ENCODE measurements at places on chromosomes 13 and 19.

DNA sequence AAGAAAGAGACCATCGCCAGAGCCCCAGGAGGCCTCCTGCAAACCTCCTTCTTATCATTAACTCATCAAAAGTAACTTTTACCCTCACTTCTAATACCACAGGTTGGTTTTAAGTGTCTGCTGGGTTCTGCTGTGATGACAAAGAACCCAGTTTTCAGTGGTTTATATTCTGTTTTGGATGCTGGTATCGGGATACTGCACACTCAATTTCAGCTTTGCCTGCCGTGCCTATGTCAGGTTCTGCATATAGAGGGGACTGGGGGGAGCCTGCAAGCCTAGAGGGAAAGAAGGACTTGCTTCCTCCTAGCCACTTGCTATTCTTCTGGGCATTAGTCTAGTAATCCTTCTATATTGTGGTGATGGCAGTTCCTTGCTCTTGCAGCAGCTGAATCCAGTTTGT, 242.4 kb downstream of the KCNRG start:
- no peak for DNase-seq

DNA sequence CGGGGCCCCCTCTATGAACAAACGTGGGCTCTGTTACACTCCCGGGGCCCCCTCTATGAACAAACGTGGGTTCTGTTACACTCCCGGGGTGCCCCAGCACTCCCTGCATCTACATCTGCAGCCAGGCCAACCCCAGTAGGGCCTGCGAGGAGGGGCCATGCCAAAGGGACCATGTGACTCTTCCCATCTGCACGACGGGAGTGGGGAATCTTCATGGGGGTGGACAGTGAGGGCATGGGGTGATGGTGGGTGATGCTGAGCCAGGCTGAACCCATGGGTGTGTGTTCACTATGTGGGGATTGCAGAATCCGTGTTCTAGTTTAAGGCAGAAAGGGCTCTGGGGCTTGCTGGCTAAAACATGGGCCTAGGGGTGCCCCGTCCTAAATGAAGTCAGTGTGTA, 69.9 kb upstream of the ARHGEF7 start:
- no peak for DNase-seq

GRCh38 chr19:21584537-21584936, 79.1 kb downstream of the ZNF429 start:
- no peak for DNase-seq

GRCh38 chr19:29813642-29814041, 1.9 kb downstream of the CCNE1 start:
- DNase-seq, result no peak

- no peak for DNase-seq
These were observed 346.4 kb downstream of the FGF9 start for GRCh38 chr13:22017226-22017625.

- no peak for DNase-seq
These were observed 379.9 kb downstream of the IRS2 start for GRCh38 chr13:109406376-109406992.

DNA sequence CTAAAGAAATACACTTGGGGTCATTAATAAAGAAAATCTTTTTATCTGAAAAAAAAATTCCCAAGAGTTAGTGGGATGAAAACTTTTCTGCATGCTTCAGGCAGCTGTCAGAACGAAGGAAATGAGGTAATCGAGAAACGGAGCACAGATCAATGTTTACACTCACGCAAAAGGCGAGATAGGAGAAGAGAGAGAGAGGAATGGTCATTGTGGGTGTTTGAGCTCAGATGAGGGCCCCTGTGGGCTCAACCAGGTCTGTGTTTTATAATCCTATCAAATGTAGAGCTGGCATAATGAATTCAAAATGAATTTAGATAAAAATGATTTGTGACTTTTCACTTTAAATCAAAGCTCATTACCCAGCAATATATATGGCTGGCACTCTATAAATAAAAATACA, 6.3 kb upstream of the RXFP2 start:
- DNase-seq, result no peak

- DNase-seq, result no peak
These were observed 35.7 kb downstream of the KCNC3 start for GRCh38 chr19:50293263-50294004.

GRCh38 chr19:48600679-48601417, 5.7 kb upstream of the SPACA4 start:
- no peak for DNase-seq

DNA sequence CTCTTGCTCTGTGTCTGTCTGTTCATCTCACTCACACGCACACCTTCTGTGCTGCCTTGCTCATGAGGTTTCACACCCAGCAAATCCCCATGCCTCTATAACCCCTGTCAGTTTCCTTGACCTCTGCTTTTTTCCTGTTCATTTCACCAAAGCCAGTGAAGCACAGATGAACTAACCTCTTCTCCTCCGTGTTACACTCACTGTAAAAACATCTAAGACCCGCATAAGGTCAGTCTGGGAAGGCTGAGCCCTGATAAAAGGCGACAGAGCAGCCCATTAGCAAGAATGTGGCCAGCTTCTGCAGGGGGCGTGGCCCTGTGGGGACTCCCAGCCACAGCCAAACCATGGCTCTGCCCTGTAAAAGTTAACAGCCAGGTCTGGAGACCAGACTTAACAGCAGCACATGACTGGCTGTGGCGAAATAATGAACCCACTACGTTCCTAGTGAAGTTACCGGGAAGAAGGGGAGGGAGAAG, 42.8 kb upstream of the NPAS1 start:
- no peak for DNase-seq

DNA sequence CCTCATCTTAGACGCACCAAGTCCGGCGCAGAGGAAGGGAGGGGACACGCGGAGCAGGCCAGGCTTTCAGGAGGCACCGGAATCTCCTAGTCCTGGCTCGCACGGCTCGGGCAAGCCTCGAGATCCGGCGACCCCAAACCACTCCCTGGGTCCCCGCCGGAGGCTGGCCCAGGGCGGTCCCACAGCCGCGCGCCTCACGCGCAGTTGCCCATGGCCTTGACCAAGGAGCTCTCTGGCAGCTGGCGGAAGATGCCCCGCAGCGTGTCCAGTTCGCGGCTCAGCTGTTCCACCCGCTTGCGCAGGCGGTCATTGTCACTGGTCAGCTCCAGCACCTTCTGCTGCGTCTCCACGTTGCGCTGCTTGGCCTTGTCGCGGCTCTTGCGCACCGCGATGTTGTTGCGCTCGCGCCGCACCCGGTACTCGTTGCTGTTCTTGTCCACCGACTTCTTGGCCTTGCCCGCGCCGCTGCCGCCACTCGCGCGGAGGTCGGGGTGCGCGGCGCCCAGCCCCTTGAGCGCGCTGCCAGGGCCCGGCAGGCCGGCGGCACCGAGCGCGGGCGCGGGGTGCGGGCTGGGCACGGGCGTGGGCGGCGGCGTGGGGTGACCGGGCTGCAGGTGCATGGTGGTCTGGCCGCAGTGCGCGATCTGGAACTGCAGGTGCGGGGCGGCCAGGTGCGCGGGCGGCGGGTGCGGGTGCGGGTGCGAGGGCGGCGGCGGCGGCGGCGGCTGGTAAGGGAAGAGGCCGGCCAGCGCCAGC, 1.0 kb downstream of the CEBPA start:
- no peak for DNase-seq

GRCh38 chr19:35168196-35168595, 13.7 kb downstream of the FXYD5 start:
- DNase-seq, result no peak

- DNase-seq, result no peak
These were observed 78.9 kb downstream of the RXFP2 start for GRCh38 chr13:31818236-31818635.

GRCh38 chr19:10887616-10888367, 16.4 kb downstream of the CARM1 start:
- DNase-seq, result no peak

DNA sequence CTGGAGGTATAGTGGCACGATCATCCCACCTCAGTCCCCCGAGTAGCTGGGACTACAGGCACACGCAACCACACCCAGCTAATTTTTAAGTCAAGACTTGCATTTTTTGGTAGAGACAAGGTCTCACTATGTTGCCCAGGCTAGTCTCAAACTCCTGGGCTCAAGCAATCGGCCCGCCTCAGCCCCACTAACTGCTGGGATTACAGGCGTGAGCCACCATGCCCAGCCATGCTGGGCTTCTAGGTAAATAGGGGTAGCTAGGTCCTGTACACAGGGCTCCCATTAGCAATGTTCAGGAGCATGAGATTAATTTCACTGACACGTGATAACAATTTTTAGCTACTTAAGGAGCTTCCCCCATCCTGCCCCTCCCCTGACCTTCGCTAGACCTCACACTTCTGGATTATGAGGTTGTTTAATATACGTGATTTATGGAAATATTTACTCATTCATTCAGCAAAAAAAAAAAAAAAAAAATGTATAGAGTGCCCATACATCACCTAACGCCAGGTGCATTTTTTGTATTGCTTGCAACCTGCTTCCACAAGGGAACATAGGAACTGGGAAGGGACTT, 19.2 kb downstream of the TMEM272 start:
- no peak for DNase-seq

- DNase-seq, result no peak
These were observed 43.0 kb downstream of the METTL21C start for GRCh38 chr13:102651892-102652291.

DNA sequence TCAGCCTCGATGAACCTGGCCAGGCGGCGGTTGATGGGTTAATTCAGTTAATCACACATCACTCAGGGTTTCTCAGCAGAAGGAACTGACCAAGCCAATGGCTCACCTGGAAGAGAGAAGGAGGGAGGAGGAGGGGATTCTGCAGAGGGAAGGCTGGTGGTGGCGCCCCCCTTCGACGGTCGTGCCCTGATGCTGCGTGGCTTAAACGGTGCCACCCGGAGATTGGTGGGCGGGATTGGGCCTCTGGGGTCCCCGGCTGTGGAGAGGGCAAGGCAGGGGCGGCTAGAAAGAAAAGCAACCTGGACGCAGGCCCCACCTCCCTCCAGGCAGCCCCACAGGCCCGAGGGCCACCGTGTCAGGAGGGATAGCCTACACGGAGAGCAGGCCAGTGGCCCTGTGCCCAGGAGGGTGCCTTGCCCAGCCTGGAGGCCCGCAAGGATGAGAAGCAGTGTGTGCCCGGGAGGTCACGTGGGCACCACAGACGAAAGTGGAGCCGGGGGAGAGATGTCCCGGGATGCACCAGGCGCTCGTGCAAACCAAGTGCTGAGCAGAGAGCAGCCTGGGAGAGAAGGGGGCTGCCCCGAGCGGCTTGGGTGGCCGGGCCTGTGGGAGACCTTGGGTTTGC, 16.0 kb downstream of the CSNK1G2 start:
- no peak for DNase-seq

DNA sequence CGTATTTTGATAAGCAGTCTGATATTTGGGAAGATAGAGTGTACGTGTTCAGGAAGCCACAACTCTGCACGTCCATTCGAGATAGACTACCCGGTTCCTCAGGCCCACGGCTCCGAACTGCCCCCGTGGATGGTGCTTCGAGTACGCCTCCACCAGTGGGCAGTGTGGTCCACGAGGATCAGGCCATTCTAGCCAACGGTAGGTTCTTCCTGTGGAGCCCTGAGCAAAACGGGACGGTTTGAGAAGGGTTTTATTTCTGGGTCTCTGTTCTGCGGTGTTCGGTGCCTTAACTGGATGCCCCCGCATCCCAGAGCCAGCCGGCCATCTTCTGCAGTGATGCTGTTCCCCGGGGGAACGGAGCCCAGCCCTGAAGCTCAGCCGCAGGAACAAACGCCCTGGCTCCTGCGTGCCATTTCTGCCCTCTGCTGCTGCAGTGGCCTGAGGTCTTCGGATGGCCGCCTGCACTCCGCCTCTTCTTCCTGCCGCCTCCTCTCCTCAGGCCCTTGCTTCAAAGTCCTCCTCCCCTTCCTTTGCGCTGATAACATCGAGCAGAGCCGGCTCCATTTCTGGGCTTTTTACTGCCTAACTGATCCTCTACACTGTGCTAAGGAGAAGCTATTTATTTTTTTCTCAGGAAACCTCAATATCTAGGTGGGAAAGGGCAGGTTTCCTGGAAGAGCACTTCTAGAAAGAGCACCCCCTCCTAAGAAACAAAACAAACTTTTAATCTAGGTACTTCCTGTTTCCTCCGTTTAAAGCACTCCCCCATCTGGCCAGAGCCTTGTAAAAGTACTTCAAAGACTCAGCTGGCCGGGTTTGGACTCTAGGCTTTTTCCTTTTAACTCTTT, 36.2 kb upstream of the SLC46A3 start:
- no peak for DNase-seq

GRCh38 chr19:56423276-56423984, 19.3 kb downstream of the ZNF583 start:
- no peak for DNase-seq

- DNase-seq, result no peak
These were observed 19.2 kb downstream of the ADGRE1 start for GRCh38 chr19:6906559-6907060.

DNA sequence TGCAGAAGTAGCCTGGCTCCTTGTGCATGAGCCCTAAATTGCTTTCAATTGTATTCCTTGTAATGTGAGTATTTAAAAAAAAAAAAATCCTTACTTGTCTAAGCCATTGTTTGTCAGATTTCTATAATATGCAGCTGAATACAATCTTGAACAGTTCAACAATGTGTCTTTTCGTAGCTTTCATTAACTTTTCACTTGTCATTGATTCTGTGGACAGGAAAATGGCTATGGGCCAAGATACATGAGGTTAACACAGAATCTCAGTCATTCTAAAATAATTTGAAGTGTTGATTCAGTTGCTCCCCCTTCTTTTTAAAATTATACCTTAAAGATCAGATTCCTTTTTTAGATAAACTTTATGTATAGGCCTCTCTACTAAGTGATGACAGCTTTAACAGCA, 395.8 kb upstream of the KLF12 start:
- DNase-seq, result no peak

DNA sequence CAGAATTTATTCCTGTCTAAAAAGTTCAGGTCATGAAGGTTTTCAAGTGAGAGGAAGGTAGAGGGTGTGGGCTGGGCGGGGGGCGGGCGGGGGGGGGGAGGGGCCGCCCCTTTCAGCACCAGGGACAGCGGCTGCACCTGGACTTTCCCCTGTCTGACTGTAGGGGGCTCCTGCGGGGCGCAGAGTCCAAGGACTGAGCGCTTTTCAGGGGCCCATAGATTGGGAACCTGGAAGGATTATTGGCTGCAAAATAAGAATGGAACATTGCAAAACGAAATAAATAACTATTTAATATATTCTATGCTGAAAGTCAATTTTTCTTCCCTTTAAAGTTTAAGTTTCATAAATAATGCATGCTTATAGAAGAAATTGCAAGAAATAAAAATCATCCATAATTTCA, 8.9 kb upstream of the CYP4F3 start:
- no peak for DNase-seq

Measured in GOT3 (cell line).